Fibroblast of villous mesenchyme (primary cell): ENCODE measurements at places on chromosomes 16 and 17.

GRCh38 chr17:75779987-75780889 is 4.4 kb upstream of the UNK start:
- DNase-seq: no peak

- DNase-seq: peak; percentile 68
These were observed 13.0 kb downstream of the CDH13 start for GRCh38 chr16:82639666-82640336.

DNA sequence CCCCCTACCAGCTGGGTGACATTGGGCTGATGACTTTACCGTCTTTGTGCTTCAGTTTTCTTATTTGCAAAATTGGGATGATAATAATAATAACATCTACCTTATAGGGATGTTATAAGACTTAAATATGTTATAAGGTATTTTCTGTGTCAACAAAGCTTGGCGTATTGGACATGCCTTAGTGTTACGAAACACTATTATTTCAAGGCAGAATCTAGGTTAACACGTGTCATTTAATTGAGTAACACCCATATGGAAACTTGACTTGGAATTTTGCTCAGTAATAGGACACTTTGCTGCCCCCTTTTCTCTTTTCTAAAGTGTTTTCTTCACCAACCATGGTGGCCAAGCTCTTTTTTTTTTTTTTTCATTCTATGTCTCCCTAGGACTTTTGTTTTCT is 294.2 kb upstream of the SALL1 start:
- DNase-seq: peak; percentile 21

DNA sequence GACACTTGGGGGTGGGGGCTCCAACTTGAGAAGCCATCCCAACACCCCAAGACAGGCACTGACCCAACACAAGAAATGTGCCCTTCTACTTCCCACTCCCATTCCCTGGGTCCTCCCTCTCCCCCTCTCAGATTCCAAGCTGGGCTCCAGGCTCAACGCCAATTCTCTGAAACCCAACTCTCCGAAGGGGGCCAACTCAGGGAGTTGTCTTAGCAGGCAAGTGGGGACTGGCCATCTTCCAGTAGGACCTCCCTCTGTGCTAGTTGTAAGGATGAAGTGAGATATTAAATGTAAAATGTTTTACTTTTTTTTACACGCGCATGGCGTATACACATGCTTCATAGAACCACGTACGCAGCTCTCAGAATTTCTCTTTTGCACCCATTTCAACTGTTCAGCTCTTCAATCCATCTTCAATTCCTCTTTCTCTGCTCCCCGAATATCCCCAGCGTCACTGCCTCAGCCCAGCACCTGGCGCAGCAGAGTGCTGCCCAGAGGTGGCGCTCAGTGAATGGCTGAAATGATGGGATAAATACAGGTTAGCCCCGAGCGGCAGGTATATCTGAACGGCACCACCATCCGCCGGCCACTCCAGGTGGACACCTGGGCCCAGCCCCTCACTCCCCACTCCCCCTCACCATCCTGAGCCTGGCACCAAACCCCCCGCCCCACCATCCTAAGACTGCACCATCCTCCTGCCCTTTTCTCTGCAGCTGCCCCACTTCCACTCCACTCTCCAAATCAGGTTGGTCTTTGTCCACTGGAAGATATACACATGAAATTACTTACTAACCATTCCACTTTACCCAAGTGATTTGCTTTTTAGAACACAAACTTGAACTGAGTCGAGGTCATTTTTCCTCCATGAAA is 43.9 kb upstream of the TNRC6C start:
- no peak for DNase-seq

DNA sequence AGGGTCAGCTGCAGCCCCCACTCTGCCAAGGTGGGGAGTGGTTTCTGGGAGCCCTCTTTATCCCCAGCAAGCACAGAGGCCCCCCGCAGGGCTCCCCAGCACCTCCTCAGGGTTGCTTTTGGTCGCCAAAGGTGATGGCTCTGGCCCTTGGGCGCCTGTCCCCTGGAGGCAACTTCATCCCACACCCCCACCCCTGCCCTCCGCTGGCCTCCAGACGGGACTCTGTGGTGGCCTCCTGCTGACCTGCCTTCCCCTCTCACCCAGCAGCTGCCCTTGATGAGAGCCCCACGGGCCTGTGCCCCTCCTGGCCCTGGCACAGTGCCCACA is 7.8 kb upstream of the RHOT2 start:
- no peak for DNase-seq

DNA sequence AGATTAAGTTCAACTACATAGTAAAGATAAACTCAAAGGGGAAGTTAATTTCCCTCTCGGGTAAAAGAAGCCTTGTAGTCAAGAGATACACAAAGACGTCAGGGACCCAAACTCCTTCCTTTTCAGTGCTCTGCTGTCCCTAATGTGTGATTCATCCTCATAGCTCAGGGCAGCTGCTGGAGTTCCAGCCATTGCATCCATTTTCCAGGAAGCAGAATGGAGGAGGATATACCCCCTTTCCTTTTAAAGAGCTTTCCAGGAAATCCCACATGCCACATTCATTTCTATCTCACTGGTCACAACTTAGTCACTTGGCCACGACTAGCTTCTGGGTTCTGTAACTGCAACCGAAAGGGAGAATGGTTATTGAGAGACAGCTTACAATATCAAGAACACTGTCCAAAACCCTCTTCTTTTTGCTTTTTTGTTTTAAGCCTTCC is 95.3 kb downstream of the SOCS1 start:
- DNase-seq: no peak

DNA sequence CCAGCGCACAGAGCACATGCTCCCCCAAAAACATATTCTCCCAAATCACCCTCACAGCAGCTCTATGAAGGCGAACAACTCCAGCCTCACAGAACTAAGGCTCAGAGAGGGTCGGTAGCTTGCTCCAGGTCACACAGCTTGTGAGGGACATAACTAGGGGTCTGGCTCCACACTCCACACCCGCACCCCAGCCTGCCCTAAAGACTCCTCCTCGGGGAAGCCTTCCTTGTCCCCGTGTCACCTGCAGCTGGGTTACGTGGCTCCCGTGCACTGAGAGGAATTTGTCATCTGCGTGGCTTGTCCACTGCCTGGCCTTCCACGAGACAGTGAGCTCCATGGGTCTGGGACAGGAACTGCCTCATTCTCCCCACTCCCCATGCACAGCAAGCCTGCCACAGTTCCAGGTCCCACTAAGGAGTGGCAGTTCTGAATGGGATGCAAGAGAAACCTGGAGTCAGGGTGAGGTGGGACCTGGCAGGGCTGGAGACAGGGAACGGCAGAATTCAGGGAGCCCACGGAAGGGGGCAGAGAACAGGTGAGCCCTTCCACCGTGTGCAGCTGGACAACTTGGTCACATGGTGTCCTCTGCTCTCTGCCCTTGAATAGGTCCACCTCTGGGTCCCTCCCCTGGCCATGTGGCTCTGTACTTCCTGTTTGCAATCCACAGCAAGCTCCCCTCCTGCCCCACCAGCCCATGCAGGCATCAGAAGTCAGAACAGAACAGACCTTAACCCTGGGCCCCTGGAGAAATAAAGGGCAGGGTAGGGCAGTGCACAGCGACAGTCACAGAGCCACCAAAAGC is 27.4 kb downstream of the TNFRSF13B start:
- no peak for DNase-seq

GRCh38 chr16:87540072-87540896 is 47.5 kb upstream of the ZCCHC14 start:
- no peak for DNase-seq

DNA sequence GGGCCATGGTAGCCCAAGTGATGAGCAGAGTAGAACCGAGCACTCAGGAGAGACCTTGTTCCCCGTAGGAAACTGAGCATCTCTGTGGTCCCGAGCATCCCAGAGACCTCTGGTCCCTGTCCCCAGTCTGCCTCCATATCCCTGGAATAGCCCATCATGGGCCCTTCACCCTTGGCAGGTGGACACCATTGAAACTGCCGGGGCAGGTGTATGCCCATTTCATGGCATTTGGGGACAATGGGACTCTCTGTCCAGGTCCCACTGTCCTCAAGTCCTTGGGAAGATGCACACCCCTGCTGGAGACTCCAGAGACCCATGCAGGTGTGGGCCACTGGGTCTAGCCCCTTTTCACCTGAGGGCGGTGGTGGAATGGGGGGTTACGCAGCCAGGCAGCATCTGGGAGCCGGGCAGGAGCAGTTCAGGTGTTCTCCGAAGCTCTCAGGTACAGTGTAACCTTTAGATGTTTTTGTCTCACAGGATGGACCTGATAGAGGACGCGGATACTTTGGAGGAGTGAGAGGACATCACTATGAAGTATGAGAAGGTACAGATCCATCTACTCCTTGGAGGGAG is 75.9 kb downstream of the GOSR1 start:
- no peak for DNase-seq

- DNase-seq: no peak
These were observed 19.4 kb upstream of the FASN start for GRCh38 chr17:82117139-82118090.

DNA sequence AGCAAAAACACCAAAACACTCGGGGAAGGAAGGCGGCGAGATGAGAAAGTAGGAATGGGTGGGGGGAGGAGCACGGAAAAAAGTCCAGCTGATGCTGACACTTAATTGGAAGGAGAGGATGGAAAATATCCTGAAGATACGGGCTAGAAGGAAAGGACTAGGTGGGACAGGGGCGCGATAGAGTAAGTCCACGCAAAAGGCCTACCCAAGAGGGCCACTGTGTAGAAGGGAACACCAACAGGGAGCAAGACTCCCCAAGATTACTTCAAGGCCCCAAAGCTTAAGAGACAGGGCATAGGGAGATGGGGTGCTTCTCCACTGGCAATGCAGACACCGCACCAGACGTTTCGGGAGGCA is 736 bp downstream of the APPBP2 start:
- DNase-seq: peak; percentile 43

DNA sequence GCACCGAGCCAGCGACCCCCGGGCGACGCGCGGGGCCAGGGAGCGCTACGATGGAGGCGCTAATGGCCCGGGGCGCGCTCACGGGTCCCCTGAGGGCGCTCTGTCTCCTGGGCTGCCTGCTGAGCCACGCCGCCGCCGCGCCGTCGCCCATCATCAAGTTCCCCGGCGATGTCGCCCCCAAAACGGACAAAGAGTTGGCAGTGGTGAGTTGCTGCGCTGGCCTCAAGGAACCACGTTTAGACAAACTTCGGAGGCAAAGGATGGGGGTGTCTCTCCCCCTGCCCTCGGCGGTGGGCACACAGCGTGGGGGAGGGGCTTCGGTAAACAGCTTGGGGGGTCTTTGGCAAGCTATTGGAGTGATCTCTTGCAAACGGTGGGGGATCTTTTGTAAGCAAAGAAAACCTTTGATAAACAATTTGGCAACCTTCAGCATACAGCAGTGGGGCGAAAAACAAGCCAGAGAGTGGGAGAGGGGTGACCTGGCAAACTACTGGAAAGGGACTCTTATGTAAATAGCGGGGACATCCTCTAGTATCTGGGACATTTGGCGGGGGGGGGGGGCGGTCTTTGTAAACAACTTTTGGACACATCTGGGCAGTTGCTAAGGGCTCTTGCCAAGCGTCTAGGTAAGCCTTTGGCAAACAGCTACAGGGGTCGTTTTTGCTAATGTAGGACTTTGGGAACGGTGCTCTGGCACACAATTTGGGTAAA is 587 bp downstream of the MMP2 start:
- DNase-seq: peak; percentile 36

GRCh38 chr17:4636474-4637100 is 4.9 kb downstream of the ALOX15 start:
- no peak for DNase-seq

GRCh38 chr17:61143026-61143425 is 256.6 kb upstream of the TBX2 start:
- DNase-seq: no peak

DNA sequence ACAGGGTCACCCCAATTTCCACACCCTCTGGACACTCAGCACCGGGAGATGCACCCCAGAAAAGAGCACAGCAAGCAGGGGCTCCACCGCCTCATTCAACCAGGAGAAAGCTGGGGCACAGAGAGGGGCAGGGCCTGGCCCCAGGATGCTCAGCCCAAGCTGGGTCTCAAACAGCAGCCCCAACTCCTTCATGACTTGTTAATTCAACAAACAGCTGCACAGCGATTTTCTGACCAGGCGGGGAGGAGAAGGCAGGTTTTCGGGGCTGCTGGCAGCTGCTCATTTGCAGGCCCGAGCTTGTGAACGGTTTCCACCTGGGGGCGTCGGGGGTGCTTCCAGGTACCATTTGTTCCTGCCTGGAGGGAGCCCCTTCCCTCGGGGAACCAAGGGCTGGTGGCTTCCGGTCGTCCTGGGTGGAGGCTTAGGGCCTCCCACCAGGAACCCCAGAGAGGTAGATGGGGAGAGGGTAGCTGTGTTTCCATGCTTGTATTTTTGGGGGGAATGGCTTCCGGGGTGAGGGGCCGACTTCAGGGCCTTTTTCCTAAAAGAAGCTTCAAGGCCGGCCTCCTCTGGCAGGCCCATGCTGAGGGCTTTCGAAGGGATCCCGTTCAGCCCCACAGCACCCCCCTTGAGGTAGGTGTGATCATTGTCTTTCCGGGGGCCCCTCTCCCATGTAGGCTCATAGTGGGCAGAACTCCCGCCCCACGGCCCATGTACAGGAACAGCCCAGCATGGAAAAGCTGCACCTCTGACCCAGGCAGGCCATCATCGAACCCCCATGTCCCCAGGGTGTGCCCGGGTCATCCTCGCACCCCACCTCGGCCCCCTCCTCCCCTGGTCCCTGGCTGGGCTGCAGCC is 191.6 kb upstream of the GSE1 start:
- no peak for DNase-seq

DNA sequence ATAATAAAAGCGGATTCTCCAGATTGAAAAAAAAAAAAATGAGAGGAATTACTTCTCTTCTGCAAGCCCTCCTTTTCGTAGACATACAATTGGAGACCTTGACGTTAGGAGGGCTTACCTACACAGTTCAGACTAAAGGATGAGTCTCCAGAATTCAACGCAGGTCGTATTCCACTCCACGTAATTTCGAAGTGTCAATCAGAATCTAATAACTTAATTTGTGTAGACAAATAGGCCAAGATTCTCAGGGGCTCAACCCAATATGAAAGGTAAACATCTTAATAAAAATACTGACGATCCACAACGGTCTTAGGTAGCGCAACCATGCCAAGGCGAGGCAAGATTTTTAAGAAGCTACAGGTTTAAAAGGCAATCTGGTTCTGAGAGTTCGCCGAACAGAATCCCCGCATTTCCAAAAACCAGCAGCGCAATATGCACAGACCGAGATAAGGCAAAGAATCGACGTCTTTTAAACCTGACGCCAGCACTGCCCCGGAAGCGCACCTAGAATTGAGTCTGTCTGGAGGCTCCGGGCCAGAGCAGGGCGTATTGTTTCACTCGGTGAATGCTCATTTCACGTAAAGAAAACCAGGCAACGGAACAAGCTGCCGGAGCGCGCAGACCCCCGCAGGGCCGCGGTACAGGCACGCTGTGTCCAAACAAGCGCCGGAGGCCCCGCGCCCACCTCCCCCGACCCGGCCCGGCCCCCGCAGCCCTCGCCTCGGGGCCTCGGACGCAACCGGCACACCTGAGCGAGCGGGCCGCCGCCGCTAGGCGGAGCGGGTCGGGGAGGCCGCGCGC is 623 bp downstream of the MBTPS1 start:
- DNase-seq: peak; percentile 68

DNA sequence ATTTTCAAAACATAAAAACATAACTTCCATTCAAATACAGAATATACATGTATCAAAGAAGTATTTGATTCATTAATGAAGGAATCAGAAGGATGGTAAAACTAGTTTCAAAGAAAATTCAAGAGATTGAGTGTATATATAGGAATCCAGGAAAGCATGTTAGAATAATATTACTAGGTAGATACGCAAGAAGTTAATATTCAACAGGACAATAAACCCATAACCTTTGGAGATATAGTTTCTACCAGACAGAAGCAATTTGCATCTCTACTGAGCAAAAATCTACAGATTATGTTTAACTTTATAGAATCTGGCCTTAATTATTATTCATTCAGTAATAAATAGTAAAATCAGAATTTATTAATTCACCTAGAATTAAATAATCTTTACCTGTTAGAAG is 166.8 kb downstream of the CNTNAP4 start:
- DNase-seq: no peak
